CD4-positive, alpha-beta T cell treated with Interleukin-21 for 1 hour (primary cell): ENCODE measurements at places on chromosomes 4 and X.

DNA sequence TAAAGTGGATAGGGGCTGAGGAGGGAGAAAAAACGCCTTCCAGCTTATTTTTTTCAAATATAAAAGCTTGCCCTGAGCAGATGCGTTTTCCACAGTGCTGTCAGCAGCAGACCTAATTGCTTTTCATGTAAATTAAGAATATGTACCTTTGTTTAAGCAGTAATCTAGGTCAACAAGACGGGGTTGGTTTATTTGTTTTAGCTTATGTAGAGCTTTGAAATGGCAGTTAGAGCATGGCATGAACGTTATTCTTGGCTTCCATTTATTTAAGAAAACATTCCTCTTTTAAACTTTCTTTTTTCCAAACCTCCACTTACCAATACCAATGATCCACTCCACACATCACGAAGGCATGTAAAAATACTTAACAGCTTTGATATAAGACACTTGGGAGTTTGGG lies 220.3 kb upstream of the TENM3 start:
- no peak for DNase-seq

- no peak for DNase-seq
Measured at GRCh38 chrX:133926099-133926498, 59.3 kb downstream of the GPC3 start.

DNA sequence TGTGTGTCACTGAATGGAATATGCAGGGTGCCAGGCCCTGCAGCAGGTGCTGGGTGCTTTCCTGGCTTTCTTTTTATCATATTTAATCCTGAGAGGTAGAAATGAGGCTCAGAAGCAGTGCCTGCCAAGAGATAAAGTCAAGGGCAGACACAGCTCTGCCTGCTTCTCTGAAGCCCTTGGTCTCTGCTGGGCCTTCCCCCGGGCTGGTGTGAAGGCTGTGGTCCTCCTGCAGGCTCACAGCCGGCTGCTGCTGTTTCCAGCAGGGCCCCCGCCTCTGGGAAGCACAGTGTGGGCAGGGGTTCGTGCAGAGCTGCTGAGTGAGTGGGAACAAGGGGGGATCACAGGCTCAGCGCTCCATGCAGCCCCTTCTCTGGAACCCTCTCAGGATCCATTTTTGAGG lies 49.6 kb downstream of the TBC1D14 start:
- no peak for DNase-seq

DNA sequence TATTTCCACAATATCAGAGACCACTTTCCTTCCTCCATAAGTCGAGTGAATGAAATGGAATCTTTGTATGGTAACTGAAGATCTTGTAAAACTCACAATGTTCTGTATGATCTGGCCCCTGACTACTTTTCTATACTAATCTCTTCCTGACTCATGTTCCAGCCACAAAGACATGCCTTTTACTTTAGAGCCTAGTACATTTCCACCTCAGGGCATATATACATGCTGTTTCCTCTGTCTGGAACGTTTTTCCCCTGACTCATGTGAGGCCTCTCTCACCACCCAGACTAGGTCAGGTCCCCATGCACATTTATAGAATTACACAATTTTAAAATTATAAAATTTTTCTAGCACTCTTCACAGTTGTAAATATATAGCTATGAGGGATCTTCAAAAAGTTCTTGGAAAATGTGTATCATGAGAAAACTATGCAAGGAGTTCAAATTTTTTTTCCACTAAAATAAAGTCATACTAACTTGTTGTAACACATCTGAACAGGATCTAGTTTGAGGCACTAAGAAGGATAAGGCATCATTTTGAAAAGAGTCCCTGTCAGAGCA lies 208.8 kb downstream of the SH2D1A start:
- DNase-seq = no peak

- no peak for DNase-seq
Measured at GRCh38 chrX:13923845-13924244, 105.8 kb downstream of the GEMIN8 start.

DNA sequence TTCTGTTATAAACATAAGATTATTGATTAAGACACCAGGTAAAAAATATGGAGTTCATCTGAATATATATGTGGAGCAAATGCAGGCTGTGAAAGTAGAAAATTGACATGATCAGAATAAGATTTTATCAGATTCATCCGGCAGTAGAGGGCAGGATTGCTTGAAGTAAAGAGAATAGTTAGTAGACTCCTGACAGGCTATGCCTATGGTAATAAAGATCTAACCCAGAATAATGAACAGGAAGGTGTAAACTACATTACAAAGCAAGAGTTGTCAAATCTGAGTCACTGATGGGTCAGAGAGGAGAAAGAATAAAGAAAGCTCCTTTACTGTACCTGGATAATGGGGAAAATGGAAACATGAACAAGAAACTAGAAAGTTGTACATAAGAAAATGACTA lies 20.8 kb upstream of the TMEM184C start:
- no peak for DNase-seq

DNA sequence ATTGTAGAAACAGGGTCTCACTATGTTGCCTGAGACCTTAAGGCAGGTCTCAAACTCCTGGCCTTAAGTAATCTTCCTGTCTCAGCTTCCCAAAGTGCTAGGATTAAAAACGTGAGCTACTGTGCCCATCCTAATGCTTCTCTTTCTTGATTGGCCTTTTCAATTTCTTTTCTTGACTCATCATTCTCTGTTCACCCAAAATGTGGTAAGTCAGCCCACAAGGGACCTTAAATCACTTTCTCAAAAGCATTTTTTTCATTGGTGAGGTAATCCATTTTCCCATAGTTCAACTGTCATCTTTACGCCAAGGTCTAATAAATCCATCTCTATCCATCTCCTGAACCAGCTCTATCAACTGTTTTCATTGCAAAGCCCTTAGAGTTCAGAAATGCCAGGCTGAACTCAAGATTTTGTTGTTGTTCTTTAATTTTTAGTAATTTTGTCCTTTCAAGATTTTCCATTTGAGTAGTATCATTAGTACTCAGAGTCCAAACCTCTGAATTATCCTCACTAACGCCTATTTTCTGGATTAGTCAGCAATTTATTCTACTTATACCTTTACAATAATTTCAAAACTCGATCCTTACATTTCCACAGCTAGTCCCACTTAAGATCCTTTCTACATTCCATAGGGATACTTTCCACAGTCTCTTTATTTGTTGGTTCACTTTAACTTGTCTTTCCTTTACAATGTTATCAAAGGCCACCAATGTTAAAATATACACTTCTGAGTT lies 528.6 kb downstream of the IL15 start:
- DNase-seq = no peak

DNA sequence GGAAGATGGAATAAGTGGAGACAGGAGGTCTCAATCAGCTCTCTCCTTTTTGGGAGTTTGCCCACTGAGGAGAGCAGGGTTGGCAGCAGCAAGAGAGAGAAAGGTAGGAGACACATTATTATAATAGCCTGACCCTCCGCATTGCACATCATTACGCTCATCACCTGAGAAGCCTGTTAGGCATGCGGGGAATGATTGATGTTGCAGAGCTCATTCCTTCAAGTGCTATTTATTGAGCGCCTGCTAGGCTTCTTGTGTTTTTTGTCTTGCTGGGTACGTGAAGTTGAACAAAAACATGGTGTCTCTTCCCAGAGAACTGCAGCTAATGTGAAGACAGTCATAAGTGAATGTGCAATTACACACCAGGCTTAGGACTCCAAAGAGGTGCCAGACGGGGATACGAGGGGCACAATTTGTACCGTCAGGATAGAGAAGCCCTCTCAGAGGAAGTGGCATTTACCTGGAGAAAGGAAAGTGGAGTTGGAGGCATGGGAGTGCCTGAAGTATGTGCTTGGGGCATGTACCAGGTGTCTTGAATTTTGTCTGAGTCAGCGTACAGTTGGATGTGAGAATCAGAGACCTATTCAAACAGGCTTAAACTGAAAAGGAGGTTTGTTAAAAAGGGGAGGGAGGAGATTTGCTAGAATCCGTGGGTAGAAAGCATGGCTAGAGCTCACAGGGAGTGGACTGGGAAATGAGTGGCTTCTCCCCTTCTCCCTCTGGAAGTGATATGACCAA lies 90.2 kb upstream of the SOD3 start:
- no peak for DNase-seq

DNA sequence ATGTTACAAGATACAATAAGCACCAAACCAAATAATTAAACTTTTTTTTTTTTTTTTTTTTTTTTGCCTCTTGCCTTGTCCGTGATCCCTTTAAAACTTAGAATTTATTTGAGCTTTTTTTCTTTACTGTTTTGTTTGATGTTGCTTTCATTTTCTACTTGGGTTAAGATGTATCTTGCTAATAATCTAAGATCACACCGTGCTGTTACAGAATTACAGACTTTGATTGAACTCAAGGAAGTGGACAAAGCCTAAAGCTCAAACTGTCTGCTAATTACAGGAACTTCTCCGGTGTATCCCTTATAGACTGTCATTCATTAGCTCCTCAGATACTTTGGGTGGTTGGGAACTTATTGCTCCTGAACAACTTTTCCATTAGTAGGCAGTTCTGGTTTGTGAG lies 26.5 kb downstream of the STIM2 start:
- DNase-seq = peak; percentile 62

- no peak for DNase-seq
Measured at GRCh38 chrX:72340041-72340440, 34.3 kb upstream of the CITED1 start.

GRCh38 chrX:115901241-115901640 lies 269.3 kb upstream of the AGTR2 start:
- DNase-seq = no peak

DNA sequence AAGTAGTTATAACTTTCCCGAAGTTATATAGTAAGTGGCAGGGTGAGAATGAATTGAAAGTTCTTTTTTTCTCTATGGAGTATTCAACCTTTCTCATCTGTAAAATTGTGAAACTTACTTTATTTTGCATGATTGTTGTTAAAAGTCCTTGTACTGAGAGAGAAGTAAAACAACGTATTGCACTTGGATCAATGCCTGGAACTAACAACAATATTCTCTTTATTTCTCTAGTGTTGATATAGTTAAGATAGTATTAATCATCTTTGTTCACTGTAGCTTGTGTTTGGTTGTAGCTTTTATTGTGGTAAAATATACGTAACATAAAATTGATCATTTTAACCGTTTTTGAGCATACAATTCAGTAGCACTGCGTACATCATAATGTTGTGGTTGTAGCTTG lies 48.7 kb downstream of the STIM2 start:
- no peak for DNase-seq

- DNase-seq = no peak
Measured at GRCh38 chr4:105154576-105154975, 7.9 kb downstream of the TET2 start.

DNA sequence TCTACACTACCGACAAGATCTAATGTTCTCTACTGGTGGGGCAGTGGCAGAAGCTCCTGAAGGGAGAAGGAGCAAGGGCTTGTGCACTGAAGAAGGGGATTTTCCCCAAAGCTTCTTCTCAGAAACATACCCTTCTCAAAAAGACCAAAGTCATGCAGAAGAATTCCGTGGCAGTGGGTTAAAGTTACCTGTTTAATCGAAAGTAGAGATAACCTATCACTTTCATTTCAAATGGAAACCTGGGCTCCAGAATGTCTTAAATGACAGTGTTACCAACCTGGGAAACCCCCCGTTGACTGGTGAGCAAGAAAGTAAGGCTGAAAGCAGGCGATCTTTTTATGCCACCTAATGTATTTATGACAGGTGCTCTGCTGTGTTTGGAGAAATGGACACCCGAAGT lies 92.5 kb upstream of the TEX13D start:
- peak; percentile 64 for DNase-seq

GRCh38 chr4:15777697-15778288 lies 335 bp upstream of the CD38 start:
- DNase-seq = no peak

DNA sequence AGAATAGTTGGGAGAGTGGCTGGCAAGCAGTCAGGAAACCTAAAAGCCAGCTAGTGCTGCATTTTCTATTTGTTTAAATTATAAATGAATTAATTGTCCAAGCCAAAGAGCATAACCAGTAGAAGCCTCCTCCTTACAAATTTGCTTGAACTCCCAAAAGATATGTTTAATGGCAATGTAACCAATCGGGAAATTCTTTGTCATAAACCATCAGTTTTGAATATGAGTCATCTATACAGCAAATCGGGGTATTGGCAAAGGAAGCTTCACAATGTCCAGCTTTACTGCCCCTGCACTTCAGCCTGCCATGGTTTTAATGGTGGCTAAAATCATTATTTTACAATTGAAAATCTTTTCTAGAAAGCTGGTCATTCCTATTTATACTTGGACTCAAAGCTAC lies 216.6 kb downstream of the SHROOM3 start:
- DNase-seq = no peak

GRCh38 chr4:6761649-6762615 lies 20.6 kb upstream of the KIAA0232 start:
- DNase-seq = no peak

GRCh38 chr4:74006009-74006476 lies 7.6 kb upstream of the CXCL5 start:
- no peak for DNase-seq

GRCh38 chrX:130691576-130691975 lies 211.4 kb downstream of the ENOX2 start:
- DNase-seq = no peak

GRCh38 chr4:105971036-105971435 lies 75.8 kb downstream of the NPNT start:
- no peak for DNase-seq

DNA sequence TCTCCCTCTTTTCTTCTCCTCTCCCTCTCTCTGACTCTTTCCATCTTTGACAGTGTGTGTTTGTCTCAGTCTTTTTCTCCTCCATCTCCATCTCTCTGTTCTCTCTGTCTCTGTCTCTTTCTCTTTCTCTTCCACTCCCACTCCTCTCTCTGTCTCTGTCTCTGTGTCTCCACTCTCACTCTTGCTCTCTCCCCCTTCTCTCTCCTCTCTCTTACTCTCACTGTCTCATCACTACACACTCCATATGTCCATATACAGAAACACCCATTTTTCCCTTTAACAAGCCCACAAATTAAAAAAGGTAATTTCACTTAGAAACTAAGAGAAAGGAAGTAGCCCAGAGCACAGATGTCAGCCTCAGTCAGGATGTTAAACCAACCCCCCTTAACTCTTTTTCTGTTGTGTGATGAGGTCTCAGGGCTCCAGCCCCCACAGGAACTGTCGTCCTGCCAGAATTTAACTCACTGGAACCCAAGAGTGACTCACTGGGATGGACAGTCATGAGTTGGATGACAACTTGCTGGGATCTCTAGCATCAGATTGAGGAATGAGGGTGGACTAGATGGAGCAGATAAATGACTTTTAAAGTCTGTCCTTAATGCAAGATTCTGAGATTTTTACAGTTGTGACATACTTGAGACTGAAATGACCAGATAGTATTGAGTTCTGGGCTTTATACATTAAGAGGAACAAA lies 27.5 kb downstream of the OTUD6A start:
- no peak for DNase-seq

- peak; percentile 38 for DNase-seq
Measured at GRCh38 chr4:147984065-147984777, 252.3 kb downstream of the ARHGAP10 start.

- no peak for DNase-seq
Measured at GRCh38 chr4:126957987-126958386, 674.8 kb upstream of the INTU start.
